Pulmonary artery endothelial cell (primary cell): ENCODE measurements at places on chromosomes 11 and 22. TPM values are rescaled to one million over a fixed set of nuclear protein-coding genes. Genes with fewer than 3 reads are reported as not detected.

Gene CCND1
- 318 and 349 TPM in 2 replicates for total RNA-seq

Gene SMIM35
- total RNA-seq: not detected in 2 replicates

Gene KCTD14
- 0.20 and 2.0 TPM in 2 replicates for total RNA-seq

Gene KDM4D
- total RNA-seq: 0.21 and 0.73 TPM in 2 replicates

Gene TMEM121B
- 0.04 and 0.20 TPM in 2 replicates for total RNA-seq

Gene CCDC34
- 4.6 and 6.9 TPM in 2 replicates for total RNA-seq

Gene NXPE4
- total RNA-seq: not detected in 2 replicates

Gene PARVA
- 23.5 and 31.8 TPM in 2 replicates for total RNA-seq

Gene C11orf52
- 0.20 TPM in 1 of 2 replicates, not detected in the other for total RNA-seq

Gene SCUBE2
- 0.73 and 0.74 TPM in 2 replicates for total RNA-seq
